Heart left ventricle (tissue), 16 donors: ENCODE measurements at places on chromosomes 12 and 14. TPM values are rescaled to one million over a fixed set of nuclear protein-coding genes. Genes with fewer than 3 reads are reported as not detected.

Gene A2ML1
- total RNA-seq = not detected

DNA sequence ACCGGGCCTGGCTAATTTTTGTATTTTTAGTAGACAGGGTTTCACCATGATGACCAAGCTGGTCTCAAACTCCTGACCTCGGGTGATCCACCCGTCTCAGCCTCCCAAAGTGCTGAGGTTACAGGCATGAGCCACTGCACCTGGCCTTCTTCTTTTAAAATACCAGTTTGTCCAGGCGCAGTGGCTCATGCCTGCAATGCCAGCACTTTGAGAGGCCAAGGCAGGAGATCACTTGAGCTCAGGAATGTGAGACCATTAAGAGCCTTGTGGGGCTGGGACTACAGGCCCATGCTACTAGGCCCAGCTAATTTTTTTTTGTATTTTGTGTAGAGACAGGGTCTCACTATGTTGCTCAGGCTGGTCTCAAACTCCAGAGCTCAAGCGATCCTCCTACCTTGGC lies 8.1 kb upstream of the PEBP1 start:
- DNase-seq = no peak

GRCh38 chr14:37948266-37948665 lies 259.4 kb upstream of the SSTR1 start:
- no peak for DNase-seq

GRCh38 chr12:48927261-48927660 lies 2.0 kb upstream of the FKBP11 start:
- no peak for DNase-seq

- no peak for DNase-seq
Measured at GRCh38 chr12:28681980-28682379, 467.1 kb upstream of the FAR2 start.

Gene NCKAP5L
- total RNA-seq = 22.5 TPM

DNA sequence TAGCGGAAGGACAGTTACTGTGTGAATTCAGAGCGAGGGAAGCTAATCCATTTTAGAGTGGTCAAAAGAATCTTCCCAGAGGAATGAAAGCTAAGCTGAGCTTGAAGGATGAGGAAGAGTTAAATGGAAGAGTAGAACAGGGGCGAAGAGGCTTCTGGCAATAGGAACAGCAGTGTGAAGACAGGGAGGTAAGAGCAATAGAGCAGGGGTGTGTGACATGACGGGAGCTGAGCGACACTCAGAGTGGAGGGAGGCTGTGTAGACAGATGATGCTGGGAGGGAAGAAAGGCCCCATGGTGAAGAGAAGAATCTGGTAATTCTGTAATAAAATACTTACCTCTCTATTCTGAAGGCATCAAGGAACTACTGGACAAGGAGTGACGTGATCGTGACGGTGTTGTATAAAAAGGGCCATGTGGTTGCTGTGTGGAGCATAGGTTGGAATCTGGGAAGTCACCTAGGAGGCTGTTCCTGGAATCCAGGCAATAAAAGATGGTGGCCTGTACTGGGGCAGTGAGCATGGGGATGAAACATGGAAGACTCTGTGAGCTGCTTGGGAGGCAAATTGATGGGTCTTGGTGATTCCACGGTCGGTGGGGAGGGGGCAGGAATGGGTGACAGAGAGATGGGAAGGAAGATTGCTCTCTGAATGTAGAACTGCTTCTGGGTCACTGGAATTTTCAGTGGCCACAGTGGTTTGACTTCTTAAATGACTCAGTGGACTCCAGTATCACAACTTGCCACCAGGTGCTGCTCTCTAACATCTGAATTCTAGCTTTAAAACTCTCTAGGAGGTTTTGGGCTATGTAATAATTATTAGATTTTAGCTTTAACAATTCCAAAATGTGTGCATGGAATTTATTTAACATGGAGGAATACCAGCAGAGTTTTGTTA lies 164.1 kb downstream of the ATP23 start:
- DNase-seq = no peak

DNA sequence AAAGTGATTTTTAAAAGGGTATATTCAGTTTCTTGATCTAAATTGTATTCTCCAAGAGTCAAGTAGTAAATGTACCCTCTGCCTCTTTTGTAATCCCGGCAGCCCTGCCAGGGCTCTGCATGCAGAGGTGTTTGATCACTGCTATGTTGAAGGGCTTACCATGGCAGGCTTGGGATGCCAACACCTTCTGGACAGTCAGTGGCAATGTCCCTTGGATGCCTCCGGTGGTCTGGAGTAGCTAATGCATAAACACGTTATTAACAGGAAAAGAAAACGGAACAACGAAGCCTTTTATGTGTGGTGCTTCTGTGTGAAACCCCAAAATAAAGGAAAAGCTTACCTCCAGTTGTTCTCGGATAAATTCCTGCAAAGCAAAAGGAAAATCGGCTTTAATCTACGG lies 19.9 kb downstream of the EIF2B2 start:
- peak; percentile 35 for DNase-seq

- DNase-seq = no peak
Measured at GRCh38 chr14:96564389-96564788, 62.2 kb downstream of the PAPOLA start.

Gene KRT6C
- not detected for total RNA-seq

Gene INHBC
- not detected for total RNA-seq

Gene GALNT9
- not detected for total RNA-seq

- DNase-seq = peak; percentile 52
Measured at GRCh38 chr12:65823513-65824375, 539 bp upstream of the HMGA2 start.

Gene OAS3
- 5.7 TPM for total RNA-seq

DNA sequence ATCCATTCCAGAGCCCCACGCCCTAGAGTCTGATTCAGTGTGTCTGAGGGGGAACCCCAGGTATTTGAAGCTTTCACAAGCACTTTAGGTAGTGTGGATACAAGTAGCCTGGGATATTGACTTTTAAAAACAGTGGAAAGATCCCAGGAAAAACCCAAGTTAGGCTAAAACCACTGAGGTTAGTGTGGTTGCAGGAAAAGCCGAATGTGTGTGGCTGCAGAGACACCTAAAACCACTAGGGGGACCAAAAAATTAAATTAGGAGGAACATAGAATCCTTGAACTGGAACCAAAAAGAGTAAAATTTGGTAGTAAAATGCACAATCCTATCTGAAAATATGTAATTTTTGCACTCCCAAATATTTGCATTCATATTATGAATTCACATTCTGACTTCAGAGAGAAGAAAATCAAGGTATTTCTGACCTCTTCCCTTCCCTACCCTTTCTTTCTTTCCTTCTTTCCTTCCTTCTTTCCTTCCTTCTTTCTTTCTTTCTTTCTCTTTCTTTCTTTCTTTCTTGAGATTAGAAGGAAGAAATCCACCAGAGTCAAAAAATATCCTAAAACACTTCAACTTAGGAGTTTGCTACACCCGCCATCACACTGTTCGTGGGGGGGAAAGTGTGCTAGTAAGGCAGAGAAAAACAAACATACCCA lies 37.8 kb downstream of the SLCO1A2 start:
- DNase-seq = no peak

DNA sequence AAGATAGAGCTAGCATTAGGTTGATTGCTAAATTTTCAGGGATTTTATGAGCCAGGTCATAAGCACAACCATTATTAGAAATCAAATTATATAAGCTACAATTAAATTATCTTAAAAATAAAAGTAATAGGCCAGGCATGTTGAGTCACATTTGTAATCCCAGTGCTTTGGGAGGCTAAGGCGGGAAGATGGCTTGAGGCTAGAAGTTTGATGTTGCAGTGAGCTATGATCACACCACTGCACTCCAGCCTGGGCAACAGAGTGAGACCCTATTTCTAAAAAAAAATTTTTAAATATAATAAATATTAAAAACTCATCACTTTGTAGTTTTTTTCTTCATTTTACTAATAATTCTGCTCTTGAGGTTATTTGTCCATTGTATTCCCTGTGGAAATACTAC lies 1.9 kb upstream of the LIMA1 start:
- no peak for DNase-seq

Gene TMEM119
- 2.2 TPM for total RNA-seq

- DNase-seq = no peak
Measured at GRCh38 chr12:68530965-68531364, 79.7 kb upstream of the RAP1B start.

Gene RBM19
- 21.5 TPM for total RNA-seq

- no peak for DNase-seq
Measured at GRCh38 chr12:30323008-30323407, 372.7 kb downstream of the IPO8 start.

Gene KRT80
- total RNA-seq = not detected

DNA sequence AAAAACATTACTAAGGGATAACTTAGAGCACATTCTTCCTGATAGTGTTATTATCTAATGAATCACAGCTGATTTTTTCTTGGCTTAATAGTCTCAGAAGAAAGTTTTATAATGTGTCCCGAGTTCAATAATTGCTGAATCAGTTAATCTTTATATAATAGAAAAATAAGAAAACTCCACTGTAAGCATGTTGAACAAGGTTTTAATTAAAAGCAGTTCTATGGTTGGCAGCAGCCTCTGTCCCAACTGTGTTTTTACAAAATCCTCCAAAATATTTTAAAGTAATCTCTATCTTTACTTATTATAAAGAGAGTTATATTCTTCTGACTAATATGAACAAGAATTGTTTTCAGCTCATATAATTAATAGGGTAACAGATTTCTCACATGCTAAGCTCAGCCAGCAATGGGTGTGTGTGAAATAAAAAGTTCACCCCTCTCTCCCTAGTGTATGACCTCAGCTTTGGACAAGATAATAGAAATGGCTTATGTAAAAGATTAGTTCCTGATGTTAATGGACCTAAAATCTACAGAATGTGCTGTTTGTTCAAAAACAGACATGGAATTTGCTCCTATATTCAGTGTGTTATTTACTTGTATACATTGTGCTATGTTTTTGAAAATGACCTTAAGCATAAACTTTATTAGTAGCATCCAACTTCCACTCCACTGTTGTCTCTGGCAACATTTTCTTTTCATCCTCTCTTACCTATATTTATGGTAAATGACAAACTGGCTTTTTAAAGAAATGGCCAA lies 67.1 kb upstream of the DCN start:
- DNase-seq = no peak

DNA sequence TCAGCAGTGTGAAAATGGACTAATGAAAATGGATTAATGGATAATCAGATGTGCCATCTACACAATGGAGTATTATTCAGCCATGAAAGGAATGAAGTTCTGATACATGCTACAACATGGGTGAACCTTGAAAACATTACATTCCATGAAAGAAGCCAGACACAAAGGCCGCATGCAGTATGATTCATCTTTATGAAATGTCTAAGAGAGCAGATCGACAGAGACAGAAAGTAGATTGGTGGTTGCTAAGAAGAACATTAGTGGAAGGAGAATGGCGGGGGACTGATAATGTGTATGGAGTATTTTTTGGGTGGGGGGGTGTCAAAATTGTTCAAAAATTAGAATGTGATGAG lies 47.3 kb downstream of the PRKAB1 start:
- no peak for DNase-seq

GRCh38 chr14:80570930-80571298 lies 359.6 kb upstream of the DIO2 start:
- no peak for DNase-seq

Gene ARF6
- 25.7 TPM for total RNA-seq

DNA sequence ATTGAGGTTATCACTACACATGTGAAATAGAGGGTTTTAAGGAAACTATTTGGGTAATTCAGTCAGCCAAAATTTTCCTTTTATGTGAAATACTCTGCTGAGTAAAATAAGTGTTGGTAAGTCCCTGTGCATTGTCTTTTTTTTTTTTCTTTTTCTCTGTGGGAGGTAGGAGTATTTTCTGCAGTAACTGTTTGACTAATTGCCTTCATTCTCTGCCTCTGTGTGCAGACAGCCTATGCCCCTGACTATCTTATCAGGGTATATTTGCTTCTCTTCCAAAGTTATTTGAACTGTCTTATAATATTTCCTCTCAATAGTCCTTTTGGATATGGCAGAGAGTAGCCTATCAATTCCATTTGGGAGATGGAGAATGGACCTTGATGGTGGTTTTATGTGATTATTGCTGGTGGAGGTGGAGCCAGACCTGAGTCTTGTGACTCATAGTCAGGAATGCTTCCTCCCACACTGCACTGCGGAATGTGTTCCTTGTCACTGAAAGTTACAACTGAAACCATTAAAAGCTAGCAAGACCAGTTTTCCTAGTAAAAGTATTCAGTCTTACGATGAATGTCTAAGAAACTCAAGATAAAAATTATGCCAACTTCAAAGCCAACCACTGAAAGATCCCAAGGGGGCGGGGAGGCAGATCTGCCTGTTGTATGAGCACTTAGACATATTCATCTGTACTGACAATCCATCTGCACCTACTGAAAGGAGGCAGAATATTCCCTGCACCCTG lies 40.9 kb upstream of the STXBP6 start:
- DNase-seq = no peak

Gene TOMM20L
- not detected for total RNA-seq

DNA sequence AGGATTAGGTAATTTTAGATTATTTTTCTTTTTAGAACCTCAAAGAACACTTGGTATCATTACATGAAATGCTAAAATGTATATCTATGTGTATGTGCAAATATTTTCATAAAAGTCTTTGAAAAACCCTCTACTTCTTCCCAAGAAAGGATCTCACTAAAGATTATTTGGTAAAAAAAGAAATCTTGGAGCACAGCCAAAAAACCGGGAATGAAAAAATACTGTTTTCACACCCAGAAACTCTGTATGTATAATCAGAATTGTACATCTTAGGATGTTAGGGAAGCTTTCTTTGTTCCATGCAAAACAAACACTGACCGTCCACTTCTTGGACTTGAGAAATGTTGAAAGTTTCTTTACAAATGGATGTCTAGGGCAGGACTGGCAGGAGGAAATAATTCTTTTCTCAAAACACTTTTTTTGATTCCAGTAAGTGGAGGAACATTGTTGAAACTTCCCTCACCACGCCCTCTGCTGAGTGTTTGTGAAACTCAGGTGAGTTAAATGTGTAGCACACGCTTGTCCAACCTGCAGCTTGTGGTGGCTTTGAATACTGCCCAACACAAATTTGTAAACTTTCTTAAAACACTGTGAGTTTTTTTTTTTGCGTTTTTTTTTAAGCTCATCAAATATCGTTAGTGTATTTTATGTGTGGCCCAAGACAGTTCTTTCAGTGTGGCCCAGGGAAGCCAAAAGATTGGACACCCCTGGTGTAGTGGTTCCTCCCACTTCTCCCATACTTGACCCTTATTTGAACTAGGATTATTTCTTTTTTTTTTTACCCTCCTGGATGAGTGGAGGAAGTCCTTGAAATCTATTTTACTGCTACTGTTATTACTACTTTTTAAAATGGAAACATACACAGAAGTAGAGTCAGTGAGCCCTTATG lies 26.6 kb downstream of the FBXO34 start:
- no peak for DNase-seq

- DNase-seq = no peak
Measured at GRCh38 chr12:50841716-50842531, 802 bp upstream of the TMPRSS12 start.

GRCh38 chr12:89481213-89481914 lies 43.2 kb downstream of the GALNT4 start:
- no peak for DNase-seq

GRCh38 chr12:77916276-77916675 lies 85.6 kb downstream of the NAV3 start:
- no peak for DNase-seq

DNA sequence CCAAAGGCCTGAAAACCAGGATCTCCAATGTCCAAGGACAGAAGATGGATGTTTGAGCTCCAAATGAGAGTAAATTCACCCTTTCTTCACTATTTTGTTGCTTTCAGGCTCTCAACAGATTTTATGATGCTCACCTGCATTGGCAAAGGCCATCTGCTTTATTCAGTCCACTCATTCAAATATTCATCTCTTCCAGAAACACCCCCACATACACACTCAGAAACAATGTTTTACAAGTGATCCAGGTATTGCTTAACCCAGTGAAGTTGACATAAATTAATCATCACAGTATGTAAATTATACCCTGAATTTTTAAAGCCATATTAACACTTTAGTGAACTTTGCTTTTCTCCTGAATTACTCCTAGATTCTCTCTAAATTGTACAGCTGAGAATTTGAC lies 63.3 kb downstream of the DUSP6 start:
- no peak for DNase-seq
